ENCODE measurements at places on chromosomes 7 and 10.

DNA sequence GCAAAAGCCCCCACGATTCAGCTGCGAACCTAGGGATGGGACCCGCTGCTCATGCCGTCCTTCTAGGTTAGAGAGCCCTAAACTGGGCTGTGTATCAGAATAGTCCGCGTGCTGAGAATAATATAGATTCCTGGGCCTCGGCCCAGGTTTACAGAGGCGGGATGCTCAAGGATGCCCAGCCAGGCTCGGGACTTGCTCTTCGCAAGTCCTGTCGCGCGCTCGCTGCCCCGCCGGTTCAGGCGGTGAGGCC is 266 bp upstream of the STMP1 start:
- DNase-seq, result no peak

GRCh38 chr7:15245831-15246230 is 316.0 kb downstream of the AGMO start:
- DNase-seq, result no peak

DNA sequence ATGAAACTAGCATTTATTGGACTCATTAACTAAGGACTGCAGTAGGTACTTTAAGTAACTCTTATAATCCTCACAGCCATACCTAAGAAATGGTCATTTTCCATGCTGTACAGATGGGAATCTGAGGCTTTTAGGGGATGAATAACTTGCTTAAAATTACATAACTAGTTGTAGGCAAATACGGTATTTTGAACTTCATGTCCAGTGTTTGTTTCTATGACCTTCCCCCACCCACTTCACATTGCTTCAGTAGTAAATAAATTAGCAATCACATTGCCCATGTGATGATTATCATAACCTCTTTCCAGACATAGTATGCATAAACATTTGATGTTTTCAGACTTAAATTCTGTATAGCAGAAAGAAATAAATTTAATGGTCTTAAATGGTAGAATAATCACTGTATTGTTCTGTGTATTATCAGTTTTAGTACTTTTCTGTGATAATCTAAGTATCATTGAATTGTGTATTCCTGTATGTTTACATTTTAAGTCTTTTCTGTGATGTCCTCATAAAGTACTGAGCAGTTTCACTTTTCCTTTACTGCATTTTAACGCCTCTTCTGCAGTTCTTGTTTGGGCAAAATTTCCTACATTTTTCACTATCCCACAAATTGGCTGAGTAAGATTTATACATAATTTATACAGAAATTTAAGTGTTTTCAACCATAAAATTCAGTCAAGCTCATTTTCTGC is 48.3 kb downstream of the ANKIB1 start:
- DNase-seq, result no peak

- no peak for DNase-seq
Observed at GRCh38 chr10:11881030-11881476, 57.9 kb downstream of the PROSER2 start.

DNA sequence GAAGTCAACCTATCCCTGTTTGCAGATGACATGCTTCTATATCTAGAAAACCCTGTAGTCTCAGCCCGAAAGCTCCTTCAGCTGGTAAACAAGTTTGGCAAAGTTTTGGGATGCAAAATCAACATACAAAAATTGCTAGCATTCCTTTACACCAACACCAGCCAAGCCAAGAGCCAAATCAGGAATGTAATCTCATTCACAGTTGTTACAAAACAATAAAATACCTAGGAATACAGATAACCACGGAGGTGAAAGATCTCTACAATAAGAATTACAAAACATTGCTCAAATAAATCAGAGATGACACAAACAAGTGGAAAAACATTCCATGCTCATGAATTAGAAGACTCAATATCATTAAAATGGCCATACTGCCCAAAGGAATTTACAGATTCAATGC is 50.4 kb upstream of the ZNF365 start:
- DNase-seq, result no peak

GRCh38 chr10:75531571-75532031 is 100.2 kb downstream of the LRMDA start:
- DNase-seq, result no peak

GRCh38 chr7:64640504-64640903 is 25.4 kb upstream of the ZNF107 start:
- DNase-seq, result no peak

GRCh38 chr7:92723205-92723604 is 113.2 kb downstream of the CDK6 start:
- DNase-seq, result no peak

DNA sequence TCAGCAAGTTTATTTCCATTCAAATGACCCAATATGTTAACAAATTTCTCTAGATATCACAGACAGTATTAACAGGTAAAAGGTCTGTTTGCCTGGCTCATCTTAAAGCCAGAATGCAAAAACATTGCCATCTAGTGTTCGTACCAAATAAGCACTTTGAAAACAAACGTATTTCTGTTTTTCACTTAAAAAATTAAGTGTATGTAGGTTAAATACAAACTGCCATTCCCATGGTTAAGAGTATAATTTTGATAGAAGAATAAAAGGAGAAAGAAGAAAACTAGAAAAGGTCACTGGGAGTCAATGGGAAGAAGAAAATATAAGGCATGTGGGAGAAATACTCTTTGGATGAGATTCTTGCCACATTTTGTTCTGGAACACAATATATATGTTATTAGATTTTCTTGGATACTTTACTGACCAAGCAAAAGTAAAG is 51.0 kb downstream of the ORC5 start:
- DNase-seq, result no peak

DNA sequence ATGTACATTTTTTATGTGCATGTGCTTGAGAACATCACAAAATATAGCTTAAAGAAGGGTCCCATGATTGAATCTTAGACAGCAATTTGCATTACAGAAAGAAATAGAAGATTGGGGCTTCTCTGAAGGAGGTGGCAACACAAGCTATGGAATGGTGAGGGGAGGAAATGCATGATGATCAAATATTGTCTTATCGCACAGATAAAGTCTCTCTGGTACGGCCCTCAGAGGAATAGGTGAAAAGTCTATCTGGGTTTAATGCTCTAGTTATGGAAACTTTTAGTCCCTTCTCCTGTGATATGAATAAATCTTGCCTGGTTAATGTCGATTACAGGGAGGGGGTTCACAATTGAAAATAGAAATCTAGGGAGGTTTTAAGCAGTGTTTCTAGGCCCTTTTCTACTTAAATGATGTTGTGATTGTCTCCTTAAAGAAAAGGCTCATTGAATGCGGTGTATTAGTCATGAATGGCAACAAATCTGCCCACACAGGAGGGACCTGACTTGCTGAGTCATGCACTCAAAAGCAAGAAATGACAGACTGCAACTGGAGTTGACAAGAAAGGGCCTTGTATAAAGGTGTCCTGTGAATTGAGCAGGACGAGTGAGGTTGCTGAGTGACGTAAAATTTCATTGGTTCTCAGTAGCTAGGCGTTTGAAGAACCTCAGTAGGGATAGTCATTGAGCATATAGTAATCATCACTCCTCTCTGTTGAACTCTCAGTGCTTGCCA is 133.4 kb upstream of the CSTF2T start:
- peak; percentile 32 for DNase-seq

DNA sequence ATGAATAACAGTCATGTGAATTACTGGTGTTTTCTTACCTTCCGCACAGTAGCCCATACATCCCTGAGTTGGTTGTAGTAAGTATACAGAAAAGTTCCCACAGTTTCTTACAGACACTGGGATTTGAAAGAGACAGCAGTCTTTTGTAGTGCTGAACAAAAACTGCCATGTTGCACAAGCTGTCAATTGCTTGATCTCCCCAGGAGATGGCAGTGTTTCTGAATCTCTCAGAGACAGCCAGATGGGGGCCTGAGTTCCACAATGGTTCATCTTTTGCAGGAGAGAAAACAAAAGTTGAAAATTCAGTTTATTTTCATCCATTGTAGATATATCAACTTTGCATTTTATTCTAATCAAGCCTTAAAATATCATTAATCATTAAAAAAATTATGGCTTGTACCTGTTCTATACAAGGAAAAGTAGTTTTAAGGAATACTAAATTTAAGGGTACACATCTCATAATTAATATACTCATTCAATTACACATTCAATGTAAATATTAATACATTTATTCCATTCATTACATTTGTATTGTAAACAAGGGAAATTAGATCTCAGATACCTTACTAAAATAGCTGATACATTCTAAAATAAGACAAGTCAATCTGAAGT is 14.5 kb downstream of the VWDE start:
- DNase-seq, result peak; percentile 28

GRCh38 chr7:143395187-143396149 is 13.2 kb downstream of the EPHA1 start:
- DNase-seq, result no peak

GRCh38 chr7:80918909-80919721 is at the start of gene SEMA3C:
SEMA3C (minus strand) TSS chr7:80919051; CDS start chr7:80916781, 2,270 bp downstream.
- peak; percentile 93 for DNase-seq

GRCh38 chr7:150717814-150718420 is 1.5 kb downstream of the GIMAP1 start:
- no peak for DNase-seq

GRCh38 chr7:40009301-40009700 is 59.2 kb downstream of the CDK13 start:
- no peak for DNase-seq

GRCh38 chr7:11193131-11193867 is 219.6 kb downstream of the PHF14 start:
- DNase-seq, result no peak

- peak; percentile 34 for DNase-seq
Observed at GRCh38 chr10:58475322-58476277, 37.1 kb upstream of the BICC1 start.

- DNase-seq, result no peak
Observed at GRCh38 chr10:4830551-4830950, 4.5 kb downstream of the AKR1E2 start.

DNA sequence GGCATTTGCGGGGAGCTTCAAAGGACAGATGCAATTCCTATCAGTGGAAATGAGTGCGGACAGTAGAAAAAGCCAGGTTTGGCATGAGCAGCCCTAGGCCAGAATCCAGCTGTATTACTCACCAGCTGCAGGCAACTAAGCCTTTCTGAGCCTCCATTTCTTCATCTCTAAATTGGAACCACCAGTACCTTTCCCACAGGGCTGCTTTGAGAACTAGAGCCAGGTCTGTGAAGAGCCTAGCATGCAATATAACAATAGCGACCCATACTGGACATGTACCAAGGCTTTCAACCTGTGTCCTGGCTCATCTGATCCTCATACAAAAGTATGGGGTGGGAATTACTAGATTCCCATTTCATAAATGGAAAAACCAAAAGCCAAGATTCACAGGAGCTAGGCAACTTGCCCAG is 101.0 kb downstream of the GSAP start:
- DNase-seq, result no peak

- no peak for DNase-seq
Observed at GRCh38 chr7:44524811-44525388, 16.2 kb downstream of the NPC1L1 start.

DNA sequence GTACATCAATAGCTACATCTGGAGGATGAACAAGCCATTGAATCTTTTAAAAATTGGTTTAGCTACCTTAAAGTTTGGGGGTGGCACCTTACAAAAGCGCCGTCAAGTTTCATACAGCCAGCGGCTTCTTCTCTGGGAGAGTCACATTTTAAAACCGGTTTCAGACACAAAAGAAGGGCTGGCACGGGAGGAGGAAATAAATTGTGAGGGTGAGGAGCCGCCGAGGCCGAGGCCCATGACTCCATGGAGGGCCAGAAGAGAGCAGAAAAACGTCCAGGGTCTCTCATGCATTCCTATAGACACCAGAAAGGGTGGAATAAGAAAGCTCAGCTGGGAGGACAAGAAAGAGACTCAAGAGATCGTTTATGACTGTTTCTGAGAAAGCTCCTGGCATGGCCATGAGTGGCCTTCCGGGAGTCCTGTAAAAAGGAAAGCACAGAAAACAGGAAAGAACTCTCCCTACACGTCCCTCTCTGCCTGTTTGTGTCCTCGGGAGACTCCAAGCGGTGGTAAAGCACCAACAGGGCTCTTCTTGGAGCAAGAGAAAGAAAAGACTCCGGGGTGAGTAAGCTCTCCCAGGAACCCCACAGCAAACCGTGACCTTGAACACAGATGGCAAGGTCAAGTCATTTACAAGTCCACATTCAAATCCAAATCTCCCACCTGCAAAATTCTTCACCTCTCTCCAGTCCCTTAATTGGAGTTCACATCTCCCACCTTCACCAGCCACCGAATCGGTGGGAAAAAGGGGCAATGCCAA is 1.8 kb downstream of the FRAT2 start:
- peak; percentile 70 for DNase-seq

DNA sequence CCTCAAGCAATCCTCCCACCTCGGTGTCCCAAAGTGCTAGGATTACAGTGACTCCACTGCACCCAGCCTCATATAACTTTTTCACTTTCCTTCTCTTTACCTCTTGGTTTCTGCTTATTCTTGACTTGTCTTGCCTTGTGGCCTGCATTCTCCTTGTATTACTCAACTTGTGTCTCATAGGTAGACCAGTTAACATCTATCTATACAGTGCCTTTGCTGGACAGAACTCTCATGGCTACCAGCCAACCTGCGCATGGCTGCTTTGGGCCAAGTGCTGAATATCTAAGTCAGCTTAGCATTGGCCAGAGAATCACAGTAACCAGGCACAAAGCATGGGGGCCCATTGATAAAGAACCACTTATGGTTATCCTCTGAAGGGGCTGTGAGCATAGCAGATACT is 42.6 kb upstream of the ZNRF2 start:
- no peak for DNase-seq

Measured in GM04504 (cell line).